Activated T-cell treated with anti-CD3 and anti-CD28 coated beads, Interleukin-2, amount 50 U/mL, for 4 hours (primary cell): ENCODE measurements at places on chromosomes 5 and 9.

- DNase-seq: no peak
Observed at GRCh38 chr5:78286290-78286689, 8.2 kb downstream of the AP3B1 start.

GRCh38 chr5:132417010-132417439 is 47.5 kb downstream of the SLC22A5 start:
- no peak for DNase-seq

GRCh38 chr5:159698322-159698721 is 218.0 kb upstream of the ADRA1B start:
- DNase-seq: no peak

GRCh38 chr9:131697097-131697496 is 42.8 kb downstream of the RAPGEF1 start:
- no peak for DNase-seq

DNA sequence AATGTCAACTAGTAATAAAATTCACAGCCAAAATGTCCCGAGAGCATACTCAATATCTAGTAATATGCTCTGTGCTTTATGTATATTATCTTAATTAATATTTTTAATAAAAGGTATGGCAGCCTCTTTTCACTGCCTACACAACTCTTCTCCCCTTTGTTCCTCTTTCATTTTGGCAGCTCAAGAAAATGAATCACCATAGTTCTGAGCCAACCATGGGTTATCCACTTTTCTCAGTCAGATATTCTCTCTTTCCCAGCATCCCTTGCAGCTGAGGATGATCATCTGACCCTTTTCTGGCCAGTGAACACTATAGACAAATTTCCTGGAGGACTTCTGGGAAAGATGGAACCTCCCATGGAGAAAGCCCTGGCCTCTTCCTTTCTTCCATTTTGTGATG is 8.2 kb upstream of the DOCK8 start:
- DNase-seq: no peak

DNA sequence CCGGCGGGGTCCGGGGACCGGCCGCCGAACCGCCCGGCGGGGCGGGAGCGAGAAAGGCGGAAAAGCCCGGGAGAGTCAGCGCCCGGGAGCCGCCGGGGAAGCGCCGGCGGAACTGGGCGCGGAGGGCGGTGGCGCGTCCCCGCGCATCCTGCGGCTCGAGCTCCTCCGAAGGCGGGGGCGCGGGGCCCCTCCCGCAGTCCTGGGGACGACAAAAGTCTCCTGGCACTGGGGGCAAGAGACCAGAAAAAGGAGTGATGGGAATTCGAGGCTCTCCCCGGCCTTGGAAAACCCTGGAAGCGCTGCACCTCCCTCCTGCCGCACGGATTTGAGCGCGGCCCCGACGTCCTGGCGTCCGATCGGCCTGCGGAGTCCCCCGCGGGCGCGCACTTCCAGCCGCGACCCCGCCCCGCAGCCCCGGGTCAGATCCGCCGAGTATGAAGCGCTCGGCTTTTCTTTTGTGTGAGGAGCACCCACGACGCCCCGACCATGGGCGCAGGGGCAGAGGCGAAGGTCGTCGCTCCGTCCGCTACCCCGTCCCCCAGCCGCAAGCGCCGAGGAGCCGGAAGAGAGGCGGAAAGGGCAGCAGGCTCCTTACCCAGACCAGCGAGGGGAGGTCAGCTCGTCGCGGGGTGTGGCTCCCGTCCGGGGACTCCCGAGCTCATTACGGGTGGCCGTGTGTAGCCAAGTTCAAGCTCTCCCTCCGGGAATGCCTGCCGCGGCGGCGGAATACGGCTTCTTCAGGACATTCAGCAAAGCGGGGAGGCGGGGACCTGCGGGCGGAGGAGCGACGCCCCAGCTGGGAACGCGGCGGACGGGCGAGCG is at the start of gene EPB41L4A:
Gene EPB41L4A (minus strand): TSS at position 114 of the 822 bp plus-strand sequence. CDS start 238 bp downstream, outside the sequence.
- DNase-seq: no peak

GRCh38 chr9:113166039-113166438 is 15.2 kb downstream of the SLC31A2 start:
- no peak for DNase-seq

- no peak for DNase-seq
Observed at GRCh38 chr5:102596113-102596512, 97.3 kb upstream of the SLCO6A1 start.

- no peak for DNase-seq
Observed at GRCh38 chr5:180007582-180007981, 64.0 kb downstream of the RNF130 start.

DNA sequence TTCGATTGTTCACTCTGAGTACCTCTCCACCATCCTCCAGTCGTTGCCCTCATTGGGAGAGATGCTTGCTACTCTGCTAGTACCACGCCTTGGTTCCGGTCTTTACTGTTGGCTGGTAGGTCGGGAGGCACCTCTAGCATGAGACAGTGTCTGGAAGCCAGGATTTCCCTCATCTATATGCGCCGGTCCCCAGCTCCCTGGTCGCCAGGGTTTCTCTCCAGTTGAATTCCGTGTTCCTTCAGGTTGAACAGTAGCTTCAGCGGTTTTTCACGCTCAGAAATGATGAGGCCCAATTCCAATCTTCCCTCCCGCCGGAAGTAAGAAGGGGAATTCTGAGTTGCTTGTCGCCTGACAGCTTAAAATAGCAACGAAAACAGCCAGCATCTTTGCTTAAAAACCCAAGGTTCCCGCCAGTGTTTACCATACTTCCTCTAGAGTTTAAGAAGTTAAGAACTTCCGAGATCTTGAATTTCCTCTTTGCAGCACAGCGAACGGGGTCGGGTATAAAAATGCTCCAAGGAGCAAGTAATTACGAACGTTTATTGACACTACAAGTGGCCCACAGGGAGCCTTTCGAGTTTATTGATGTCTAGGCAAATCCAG is 1.3 kb upstream of the ST8SIA4 start:
- DNase-seq: peak; percentile 25

DNA sequence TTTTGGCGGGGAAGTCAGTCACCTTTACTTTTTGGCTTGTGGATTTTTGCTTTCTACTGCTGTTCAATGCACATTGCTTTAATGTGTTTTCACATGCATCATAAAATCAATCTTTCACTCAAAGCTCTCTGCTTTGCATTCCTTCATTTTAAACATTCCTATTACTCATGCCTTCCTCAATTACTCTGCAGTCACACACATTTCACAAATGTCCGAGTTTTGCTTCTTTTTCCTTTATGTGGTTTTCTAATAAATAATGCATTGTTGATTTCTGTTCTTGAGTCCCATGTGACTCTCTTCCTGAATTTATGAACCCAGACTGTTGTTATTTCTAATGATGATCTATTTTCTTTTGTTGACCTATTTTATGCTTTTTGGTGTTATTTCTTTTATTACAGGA is 82.3 kb upstream of the EPB41L4B start:
- no peak for DNase-seq

DNA sequence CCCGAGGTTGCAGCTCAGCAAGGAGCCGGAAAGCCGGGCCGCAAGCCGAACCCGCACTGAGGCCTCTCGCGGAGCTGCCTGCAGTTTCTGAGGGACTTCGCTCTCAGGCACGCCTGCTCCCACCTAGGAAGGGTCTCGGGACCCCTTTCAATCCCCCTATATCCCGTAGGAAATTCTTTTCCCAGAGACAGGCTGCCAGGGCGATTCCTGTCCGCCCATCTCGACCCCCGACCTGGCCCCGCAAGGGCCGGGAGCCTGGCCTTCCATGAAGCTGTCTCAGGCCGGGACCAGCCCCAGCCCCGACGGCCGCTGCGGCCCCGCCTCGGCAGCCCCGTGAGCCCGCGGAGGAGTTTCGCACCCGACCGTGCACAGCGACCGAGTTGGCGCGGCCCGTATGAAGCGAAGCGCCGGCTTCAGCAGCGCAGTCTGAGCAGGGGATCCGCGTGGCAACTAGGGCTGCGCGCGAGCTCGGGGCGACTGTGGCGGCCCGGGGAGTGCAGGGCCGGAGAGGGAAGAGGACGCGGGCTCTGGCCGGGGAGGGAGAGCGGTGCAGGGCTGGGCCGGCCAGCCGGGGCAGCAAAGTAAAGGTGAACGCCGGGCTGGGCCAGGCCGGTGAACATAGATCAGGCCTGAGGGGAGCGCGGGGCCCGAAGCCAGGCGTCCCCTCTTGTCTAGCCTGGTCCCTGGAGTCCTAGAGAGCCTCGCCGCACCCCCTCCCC is 977 bp upstream of the PRDM12 start:
- no peak for DNase-seq

GRCh38 chr5:120164986-120165385 is 299.1 kb upstream of the PRR16 start:
- DNase-seq: no peak

GRCh38 chr9:99176527-99177013 is 45.2 kb downstream of the ALG2 start:
- no peak for DNase-seq

GRCh38 chr9:136944212-136944518 is 373 bp downstream of the FBXW5 start:
- no peak for DNase-seq

DNA sequence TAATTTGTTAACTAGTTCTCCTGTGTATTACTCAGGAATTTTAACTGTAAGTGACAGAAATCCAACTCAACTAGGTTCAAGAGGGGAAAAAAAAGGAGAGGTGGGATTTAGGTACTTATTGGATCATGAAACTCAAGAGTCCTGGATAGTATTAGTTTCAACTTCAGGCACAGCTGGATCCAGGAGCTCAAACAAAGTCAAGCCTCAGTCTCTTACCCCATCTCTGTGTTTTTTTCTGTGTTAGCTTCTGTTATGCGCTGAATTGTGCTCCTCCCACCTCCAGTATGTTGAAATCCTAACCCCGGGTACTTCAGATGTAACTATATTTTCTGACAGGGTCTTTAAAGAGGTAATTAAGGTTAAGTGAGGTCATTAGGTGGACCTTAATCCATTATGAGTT is 53.5 kb downstream of the SMIM23 start:
- no peak for DNase-seq

- no peak for DNase-seq
Observed at GRCh38 chr5:162067655-162068411, at the start of gene GABRG2. Gene GABRG2 (plus strand): TSS chr5:162067773. CDS start chr5:162068000, 227 bp downstream.

DNA sequence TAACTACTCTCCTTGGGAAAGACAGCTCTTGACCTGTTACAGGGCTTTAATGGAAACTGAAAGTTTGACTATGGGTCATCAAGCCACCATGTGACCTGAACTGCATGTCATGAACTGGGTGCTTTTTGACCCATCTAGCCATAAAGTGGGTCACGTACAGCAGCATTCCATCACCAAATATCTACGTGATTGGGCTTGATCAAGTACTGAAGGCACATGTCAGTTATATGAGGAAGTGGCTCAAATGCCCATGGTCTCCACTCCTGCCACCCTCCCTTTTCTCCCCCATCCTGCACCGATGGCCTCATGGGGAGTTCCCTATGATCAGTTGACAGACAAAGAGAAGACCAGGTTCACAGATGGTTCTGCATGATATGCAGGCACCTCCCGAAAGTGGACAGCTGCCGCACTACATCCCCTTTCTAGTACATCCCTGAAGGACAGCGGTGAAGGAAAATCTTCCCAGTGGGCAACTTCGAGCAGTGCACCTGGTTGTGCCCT is 7.3 kb upstream of the FCN1 start:
- no peak for DNase-seq

DNA sequence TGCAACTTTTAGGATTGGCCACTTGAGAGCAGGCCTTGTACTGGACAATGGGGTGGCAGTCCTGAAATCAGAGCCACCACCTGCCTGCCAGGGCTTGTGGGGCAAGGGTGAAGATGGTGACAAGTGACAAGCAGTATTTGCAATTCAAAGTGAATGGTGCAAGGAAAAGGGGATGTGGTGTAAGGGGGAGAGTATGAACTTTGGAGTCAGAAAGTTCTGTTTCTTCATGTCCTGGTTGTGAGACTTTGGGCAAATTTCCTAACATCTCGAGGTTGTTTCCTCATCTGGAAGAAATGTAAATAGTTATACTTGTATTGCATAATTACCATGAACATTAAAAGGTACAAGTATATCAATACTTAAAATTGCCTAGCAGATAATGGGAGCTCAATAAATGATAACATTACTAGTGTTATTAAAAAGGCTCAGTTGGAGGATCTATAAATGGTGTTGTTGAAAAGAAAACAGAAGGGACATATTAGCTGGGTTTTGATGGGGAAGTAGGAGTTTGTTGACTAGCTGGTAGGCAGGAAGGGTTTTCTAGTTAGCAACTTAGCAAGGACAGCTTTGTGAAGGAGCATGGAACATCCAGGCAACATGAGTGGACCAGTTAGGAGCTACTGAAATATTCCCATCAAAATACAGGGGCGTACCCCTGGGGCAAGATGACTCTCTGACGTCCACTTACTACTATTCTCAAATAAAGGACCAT is 21.3 kb upstream of the MEGF9 start:
- DNase-seq: no peak

DNA sequence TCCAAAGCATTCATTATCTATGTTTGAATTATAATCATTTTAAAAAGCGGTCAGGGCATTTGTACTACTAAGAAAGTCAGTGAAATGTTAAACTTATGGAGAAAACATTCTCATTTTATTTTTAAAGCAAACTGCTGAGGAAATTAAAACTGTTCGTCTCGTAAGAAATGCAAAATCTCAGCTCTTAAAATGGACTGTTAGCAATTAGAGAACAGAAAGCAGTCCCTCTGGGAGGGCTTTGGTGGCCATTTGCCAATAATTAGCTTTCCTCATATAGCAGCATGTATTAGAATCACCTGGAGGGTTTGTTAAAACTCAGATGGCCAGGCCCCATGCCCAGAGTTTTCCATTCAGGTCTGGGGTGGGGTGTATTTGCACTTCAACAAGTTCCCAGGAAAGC is 120.7 kb upstream of the RASEF start:
- DNase-seq: no peak

DNA sequence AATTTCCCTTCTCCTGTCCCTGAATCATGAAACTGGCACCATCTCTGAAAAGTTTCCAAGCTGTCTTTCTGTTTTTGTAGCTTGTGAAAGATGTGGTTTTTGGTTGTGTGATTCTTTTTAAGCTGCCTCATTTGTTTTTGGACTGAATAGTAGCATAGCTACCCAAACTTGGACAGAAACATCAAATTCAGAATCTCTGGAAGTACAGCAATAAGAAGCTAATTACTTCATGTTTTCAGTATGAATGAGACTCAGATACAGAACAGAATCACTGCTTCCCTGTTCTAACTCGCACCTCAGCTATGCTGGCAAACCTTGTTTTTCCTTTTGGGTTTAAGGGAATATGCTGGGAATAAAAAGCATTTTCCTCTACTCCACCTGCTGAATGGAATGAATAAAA is 101.0 kb downstream of the FGF1 start:
- no peak for DNase-seq

GRCh38 chr5:108681079-108681921 is 66.4 kb upstream of the FER start:
- no peak for DNase-seq

- DNase-seq: no peak
Observed at GRCh38 chr5:24854350-24854749, 209.6 kb upstream of the CDH10 start.

GRCh38 chr5:157050050-157050449 is 8.9 kb downstream of the HAVCR1 start:
- no peak for DNase-seq

- DNase-seq: no peak
Observed at GRCh38 chr9:98438666-98439065, 183.2 kb upstream of the TBC1D2 start.
